COLO829 (cell line): ENCODE measurements at places on chromosomes 6 and 20.
A peak's percentile ranks its signal among the peaks of the same experiment; 100 is the strongest.

GRCh38 chr20:63833776-63834490 is 2.9 kb upstream of the ZBTB46 start:
- no peak for DNase-seq

GRCh38 chr20:13995086-13995665 is at the start of gene MACROD2:
Gene MACROD2, plus strand, starts transcription at chr20:13995516.
- DNase-seq, result peak; percentile 98

DNA sequence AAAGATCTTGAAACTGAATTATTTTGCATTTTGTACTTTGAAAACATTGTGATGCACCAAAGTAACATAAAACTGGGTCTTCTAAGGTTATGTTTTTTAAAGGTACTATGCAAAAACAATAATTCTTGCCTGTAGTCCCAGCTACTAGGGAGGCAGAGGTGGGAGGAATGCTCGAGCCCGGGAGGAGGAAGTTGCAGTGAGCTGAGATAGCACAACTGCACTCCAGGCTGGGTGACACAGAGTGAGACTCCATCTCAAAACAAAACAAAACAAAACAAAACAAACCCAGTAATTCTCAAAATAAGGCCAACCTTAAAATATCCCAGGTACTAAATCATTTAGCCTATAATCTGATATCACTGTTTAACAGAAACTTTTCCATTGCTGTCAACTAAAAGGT is 269.6 kb downstream of the KHDC1L start:
- no peak for DNase-seq

- no peak for DNase-seq
Measured at GRCh38 chr6:35128496-35128895, 12.6 kb downstream of the TCP11 start.

DNA sequence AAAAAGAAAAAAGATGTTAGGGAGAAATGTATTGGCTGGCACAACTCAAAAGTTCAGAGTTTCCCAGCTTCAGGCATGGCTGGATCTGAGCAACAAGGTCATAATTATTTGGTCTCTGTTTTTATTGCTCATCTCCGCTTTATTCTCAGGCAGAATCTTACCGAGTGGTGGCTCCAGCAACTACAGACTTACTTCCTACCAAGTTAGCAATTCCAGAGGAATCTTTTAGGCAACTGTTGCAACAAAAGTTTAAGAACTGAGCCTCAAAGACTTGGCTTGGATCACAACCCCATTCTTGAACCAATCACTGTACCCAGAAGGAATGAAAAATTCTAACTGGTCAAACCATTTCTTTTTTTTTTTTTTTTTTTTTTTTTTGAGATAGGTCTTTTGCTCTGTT is 35.5 kb upstream of the NCOA3 start:
- no peak for DNase-seq

DNA sequence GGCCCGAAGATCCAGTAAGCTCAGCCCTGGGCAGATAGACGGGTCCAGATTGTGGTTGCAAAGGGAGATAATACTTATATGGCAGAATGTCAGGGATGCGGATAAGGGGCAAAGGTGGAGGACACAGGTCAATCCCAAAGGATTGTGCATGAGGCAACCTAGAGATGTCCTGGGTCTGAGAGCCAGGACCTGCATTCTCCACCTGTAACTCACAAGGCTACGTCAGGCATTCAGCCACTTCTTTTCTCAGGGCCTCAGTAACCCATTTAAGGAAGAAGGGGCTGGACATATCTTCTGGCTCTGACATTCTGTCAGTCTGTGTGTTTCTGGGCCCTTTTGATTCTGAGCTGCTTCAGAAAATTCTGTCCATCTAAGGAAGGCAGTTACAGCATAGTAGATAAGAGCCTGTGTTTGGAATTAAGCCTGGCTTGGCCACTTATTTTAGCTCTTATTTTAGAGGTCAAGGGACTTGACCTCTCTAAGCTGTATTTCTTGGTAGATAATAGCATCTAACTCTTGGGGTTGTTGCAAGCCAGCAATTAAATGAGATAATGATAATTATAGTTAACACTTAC is 40.2 kb downstream of the CNBD2 start:
- DNase-seq, result no peak
